Heart right ventricle (tissue), 16 donors: ENCODE measurements at places on chromosomes 4 and X.

GRCh38 chr4:142671516-142671915 lies 174.6 kb downstream of the INPP4B start:
- no peak for DNase-seq

DNA sequence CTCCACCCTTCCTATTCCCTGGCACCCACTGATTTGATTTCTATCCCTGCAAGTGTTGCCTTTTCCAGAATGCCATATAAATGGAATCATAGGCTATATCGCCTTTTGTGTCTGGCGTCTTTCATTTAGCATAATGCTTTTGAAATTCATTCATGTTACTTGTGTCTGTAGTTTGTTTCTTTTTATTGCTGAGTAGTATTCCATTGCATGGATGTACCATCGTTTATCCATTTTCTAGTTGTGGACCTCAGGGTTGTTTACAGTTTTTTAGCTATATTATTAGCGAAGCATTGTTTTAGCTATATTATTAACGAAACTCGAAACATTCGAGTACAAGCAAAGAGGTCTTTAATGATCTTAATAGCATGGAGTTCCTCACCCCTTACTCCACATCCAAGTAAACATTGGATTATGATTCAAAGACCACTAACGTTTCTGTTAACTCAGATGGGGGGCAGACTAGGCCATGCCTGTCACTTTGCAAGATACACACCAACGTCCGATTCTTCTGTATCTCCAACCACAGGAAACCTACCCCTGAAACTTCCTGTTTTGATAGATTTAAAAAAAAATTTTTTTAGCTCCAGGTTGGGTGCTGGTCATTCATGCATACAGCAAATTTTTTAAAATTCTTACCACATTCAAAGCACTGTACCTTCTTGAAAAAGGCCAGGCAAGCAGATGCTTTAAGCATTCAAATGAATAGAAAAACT lies 1.1 kb downstream of the DCK start:
- DNase-seq = no peak

GRCh38 chr4:119479835-119480234 lies 148.8 kb downstream of the PDE5A start:
- DNase-seq = no peak

GRCh38 chr4:105453550-105454205 lies 20.2 kb downstream of the PPA2 start:
- DNase-seq = no peak

DNA sequence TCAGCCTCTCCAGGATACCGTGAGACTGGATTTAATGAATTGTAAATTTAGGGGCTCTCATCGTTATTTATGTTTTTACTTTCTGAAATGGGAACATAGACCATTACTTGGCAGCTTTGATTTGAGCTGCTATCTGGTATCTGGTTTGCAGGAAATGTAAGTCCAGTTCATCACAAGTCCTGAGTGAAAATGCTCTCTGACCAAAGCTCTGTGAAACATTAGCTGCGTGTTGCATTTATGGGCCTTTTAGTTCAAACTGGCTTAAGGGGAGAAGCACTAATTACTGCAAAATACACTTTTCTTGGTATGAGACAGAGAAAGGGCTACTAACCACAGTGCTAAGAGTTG lies 420 bp downstream of the CC2D2A start:
- no peak for DNase-seq

- no peak for DNase-seq
Observed at GRCh38 chr4:6250235-6250983, 19.2 kb upstream of the WFS1 start.

GRCh38 chr4:24862073-24862751 lies 50.6 kb downstream of the CCDC149 start:
- no peak for DNase-seq

DNA sequence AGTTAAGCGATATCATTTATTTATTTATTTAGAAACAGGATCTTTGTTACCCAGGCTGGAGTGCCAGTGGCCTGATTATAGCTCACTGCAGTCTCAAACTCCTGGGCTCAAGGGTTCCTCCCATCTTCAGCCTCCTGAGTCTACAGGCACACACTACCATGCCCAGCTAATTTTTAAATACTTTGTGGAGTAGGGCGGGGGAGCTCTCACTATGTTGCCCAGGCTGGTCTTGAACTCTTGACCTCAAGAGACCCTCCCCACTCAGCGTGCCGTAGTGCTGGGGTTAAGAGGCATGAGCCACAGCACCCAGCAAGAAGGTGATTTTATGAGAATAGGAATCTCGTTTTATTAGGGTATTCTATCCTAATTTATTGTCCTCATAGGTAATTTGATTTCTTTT lies 3.9 kb upstream of the UFSP2 start:
- DNase-seq = no peak

DNA sequence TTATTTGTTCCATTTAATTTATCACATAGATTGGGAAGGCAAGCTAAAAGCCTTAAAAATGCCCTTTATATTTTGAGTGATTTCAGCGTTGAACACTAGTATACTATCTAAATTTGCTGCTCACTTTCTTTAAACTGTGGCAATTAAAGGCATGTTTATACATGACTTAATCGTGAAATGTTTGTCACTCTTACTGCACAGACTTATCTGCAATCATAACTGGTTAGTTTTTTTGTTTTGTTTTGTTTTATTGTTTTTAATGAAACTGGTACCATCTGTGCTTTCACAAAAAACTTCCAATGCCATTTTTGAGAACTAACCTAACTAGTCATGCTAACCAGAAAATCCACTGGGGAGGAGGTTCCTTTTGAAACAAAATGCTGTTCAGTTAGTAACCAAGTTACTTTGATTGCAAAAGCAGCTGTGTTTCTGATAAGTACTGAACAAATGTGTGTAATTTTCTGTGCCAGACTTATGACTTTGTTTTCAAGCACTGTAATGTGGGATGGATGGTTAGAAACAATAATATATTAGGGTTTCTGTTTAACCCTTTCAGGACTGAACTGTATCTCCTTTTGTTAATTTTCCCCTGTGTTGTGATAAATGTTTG lies 56.1 kb downstream of the CCKAR start:
- no peak for DNase-seq

GRCh38 chr4:40231316-40231863 lies 34.6 kb downstream of the RHOH start:
- DNase-seq = no peak

- DNase-seq = no peak
Observed at GRCh38 chrX:17654116-17654515, 83.2 kb upstream of the SCML1 start.

- no peak for DNase-seq
Observed at GRCh38 chr4:108637856-108638255, 12.5 kb upstream of the OSTC start.

DNA sequence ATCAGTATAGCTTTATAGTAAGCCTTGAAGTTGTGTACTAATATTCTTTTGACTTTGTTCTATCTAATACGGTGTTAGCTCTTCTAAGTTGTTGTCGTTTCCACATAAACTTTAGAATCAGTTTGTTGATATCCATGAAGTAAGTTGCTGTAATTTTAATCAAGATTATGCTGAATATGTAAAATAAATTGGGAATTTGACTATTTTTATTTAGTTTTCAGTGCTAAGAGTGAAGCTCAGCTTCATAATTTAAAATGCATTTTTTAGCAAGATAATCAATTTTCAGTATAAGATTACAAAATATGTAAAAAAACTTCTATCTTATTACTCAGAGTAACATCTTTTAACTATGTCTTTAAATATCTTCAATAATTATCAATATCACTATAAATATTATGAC lies 1374.8 kb downstream of the PCDH7 start:
- DNase-seq = no peak

- no peak for DNase-seq
Observed at GRCh38 chr4:186557061-186557460, 1.7 kb upstream of the MTNR1A start.

DNA sequence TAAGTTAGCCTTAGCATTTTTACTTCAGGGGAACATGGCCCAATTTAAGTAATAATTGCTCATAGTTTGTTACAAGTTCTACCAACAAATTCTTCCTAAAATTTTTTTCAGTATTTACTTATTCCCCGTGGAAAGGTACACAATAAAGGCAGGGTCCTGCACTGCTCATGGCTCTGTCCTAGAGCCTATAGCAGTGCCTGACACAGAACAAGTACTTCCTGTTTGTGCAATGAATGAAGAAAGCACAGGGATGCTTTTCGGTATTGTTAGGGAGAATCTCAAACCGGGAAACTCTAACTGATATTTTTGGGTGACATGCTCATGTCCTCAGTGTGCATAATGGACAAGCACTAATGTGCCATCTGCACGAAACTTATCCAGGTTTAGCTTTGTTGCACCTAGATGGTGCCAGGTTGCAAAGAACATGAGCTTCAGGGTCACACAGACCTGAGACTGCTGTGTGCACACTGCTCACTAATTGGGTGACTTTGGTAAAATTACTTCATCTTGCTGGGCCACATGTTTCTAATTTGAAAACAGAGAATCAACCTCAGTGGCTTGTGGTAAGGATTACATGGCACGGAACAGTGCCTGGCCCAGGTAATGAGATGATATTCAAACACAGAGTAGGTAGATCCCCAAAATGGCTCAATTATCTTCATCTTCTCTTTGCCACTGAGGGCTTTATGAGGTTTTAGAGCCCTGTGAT lies 175.8 kb upstream of the NPY2R start:
- no peak for DNase-seq

DNA sequence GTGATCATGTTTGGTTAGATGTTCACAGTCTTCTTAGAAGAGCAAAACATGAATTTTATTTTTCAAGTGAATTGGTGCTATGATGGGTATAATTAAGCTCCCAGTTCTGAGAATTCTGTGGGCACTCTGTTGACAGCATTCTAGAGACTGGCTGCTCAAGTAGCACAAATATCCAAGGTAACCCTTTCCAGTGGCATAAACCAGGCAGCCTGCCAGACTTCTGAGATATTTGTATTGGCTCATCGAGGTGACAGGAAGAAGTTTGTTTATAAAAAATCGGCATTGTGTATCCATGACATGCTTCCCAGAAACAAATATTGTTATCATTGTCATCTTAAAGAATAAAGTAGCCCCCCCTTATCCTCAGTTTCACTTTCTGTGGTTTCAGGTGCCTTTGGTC lies 28.3 kb downstream of the LANCL3 start:
- DNase-seq = no peak

DNA sequence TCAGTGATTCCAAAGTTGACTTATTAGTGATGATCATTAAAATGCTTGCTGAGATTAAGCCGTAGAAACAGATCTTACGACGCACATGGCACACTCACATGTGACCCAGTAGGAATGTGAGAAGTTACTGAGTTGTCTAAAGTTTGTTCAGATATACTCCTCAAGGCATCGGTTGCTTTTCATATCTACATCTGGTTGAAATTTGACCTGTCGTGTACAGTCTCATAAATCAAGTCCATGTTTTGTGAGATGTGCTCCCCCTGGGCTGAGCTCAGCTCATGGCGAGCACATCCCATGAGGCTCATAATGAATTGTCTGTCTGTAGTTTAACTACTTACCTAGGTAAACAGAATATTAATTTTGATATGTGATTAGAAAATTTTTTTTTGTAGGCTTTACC lies 67.0 kb downstream of the TNIP2 start:
- DNase-seq = no peak

DNA sequence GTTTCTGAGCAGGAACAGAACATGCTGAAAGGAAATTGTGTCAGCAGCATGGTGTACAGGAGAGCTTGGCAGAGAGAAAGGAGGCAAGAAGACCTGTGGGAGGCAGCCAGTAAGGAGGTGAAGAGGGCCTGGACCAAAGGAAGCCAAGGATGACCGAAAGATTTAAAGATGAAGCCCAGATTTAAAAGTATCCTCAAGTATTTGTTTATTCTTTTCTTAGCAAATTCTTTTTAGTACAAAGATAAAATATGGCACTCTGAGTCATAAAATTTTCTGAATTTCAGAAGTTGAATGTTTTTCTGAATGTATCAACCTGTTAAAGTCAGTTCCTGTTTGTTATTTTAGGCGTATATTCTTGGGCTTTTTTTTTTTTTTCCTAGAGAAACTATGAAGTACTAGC lies 3.5 kb downstream of the PKD2 start:
- DNase-seq = no peak

DNA sequence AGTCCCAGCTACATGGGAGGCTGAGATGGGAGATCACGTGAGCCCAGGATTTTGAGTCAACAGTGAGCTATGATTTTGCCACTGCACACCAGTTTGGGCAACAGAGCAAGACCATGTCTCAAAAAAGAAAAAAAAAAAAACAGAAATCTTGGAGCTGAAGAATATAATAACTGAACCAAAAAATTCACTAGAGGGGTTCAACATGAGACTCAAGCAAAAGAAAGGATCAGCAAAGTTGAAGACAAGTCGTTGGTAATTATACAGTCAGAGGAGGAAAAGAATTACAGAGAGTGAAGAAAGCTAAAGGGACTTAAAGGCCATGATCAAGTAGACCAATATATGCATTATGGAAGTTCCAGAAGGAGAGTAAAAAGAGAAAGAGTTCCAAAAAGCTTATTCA lies 26.9 kb downstream of the SHROOM4 start:
- no peak for DNase-seq

GRCh38 chrX:39750848-39751247 lies 346.9 kb downstream of the BCOR start:
- DNase-seq = no peak

DNA sequence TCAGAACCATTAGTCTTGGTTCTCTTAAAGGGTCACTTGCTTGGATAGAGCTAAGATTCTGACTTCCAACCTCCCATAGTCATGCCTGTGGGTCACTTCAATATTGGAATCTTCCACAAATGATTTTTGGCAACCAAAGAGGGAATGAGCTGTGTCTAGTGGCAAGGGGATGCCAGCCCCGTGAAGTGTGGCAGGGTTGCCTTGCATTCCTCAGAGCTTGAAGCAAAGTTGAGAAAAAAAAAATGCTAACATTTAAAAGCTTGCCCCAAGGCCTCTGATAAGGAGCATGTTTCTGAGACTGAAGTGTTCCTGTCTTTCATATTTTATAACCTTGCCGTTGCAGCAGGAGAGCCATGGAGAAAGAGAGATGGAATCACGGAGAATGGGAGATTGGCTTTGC lies 120.2 kb downstream of the PAPSS1 start:
- no peak for DNase-seq

GRCh38 chrX:140297273-140297672 lies 207.6 kb downstream of the SOX3 start:
- DNase-seq = no peak

GRCh38 chr4:130368668-130369067 lies 1272.7 kb downstream of the C4orf33 start:
- no peak for DNase-seq

GRCh38 chrX:95427389-95427788 lies 1257.3 kb upstream of the DIAPH2 start:
- DNase-seq = no peak

DNA sequence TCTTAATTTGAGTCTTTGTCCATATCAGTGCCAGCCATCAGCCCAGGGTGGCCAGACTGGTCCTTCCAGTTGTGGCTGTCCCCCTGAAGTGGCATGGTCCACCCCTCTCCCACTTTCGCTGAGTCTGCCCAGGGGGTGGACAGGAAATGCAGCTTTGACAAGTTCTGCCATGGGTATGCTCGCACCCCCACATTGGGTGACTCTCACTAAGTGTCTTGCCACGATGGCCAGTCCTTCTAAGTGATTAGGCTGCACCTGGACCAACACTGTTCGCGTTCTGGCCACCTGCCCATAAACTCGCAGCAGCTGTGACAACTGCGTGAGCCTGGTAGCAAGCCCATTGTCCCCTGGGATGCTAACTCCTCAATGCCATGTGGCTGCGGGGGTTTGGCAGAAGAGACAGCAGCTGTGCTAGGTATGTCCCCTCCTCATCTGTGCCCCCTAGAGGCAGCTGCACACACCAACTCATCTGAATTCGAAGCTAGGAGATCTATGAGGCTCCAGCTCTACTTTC lies 10.0 kb upstream of the LNX1 start:
- DNase-seq = no peak
